Airway epithelial cell (primary cell): ENCODE measurements at places on chromosomes 4 and X. TPM values are rescaled to one million over a fixed set of nuclear protein-coding genes. Genes with fewer than 3 reads are reported as not detected.

Gene FABP2
- not detected in 2 replicates for total RNA-seq

Gene AR
- total RNA-seq, result 0.09 and 0.42 TPM in 2 replicates

Gene SPANXN2
- not detected in 2 replicates for total RNA-seq

Gene PSAPL1
- total RNA-seq, result 0.14 TPM in 2 replicates

Gene UGT2B7
- 0.78 and 2.7 TPM in 2 replicates for total RNA-seq

Gene FHIP1A
- 13.1 and 18.4 TPM in 2 replicates for total RNA-seq

Gene DUSP21
- total RNA-seq, result not detected in 2 replicates

Gene UGT2A1
- not detected in 2 replicates for total RNA-seq

Gene RHOXF2
- not detected in 2 replicates for total RNA-seq

Gene C4orf36
- 1.1 and 3.5 TPM in 2 replicates for total RNA-seq

Gene MAP9
- total RNA-seq, result 6.7 and 11.9 TPM in 2 replicates
